ENCODE measurements at places on chromosomes 6 and 20.

GRCh38 chr6:134984821-134985220 lies 34.9 kb upstream of the ALDH8A1 start:
- no peak for DNase-seq

- peak; percentile 62 for DNase-seq
These were observed 100.1 kb upstream of the RGS17 start for GRCh38 chr6:153231048-153231646.

DNA sequence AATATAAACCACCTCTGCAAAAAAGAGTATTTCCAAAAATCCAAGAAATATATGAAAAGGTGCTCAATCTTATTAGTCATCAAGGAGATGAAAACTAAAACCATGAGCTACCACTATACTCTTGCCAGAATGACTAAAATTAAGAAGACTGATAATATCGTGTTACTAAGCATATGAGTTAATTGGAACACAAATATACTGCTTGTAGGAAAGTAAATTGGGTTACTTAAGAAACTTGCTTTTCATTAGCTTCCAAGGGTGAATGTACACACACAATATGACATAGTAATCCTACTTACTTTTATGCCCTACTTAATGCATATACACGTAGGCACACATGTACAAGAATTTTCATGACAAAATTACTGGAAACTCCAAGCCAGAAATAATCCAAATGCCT lies 3.4 kb downstream of the THEMIS start:
- DNase-seq: no peak

- peak; percentile 61 for DNase-seq
These were observed 109.4 kb upstream of the EMILIN3 start for GRCh38 chr20:41476013-41476441.

- no peak for DNase-seq
These were observed 12.6 kb downstream of the HCK start for GRCh38 chr20:32064667-32065066.

DNA sequence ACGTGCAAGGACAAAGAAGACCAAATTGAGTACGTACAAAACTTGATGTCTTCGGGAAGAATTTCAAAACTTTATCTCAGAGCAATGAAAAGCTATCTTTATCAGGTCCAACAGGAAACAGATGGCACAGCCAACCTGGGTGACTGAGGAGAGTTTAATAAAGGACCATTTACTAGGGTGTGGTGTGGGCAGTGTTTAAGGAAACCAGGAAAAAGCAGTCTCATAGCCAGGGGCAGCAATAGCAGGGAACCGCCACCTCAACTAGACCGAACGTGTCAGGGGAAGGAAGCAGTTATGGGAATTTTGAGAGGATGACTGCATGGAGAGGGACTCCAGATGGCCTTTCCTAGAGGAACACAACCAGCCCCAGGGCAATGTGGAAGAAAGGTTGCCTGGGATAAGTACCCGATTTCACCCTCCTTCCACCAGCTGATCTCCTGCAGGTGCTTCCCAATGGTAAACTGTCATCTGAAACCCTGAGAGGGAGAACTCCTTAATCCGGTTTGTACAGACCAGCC lies 15.2 kb upstream of the TAAR5 start:
- no peak for DNase-seq

DNA sequence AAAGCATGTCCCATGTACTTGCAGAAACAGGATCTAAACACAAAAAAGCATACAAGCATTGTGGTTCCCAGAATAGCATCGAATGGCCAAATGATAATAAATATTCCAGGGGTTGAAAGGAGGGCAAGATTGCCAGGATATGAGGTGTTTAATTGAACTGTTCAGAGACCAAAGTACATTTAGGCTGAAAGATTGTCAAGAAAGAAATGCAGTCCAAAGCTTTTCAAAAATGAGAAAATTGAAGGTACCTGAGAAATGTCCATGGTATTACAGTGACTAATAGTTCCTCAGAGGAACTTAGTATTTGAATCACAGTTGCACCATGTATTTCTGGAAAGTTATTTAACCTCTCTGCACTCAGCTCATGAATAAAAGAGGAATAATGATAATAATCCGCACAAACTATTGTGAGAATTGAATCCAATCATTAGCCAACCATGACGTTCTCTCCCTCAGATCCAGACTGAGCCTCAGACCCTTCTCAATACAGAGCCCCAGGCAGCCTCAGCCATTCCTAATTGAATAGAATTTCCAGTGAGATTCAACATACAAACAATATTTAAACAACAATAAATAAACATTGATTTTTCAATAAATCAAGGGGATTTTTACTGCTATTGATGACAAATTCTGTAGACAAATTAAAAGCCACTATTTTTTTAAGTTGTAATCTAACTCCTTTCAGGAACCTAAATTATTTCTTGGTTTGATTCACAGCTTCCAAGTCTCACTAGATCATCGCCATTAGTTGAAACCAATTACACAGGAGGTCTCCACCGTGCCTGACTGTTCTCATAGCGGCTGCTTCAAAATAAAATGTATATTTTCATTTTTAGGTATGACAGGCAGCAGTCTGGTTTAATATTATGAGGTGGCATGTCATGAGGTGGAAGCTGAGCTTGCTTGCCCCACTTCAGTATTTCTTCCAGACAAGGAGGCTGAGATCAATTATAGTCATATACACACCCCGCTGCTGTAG lies 144.3 kb upstream of the TENT5A start:
- no peak for DNase-seq

- DNase-seq: peak; percentile 79
These were observed 22.2 kb downstream of the TNXB start for GRCh38 chr6:32086661-32087573.

Measured in PC-3 (cell line).